ENCODE measurements at places on chromosomes 3 and 15.

DNA sequence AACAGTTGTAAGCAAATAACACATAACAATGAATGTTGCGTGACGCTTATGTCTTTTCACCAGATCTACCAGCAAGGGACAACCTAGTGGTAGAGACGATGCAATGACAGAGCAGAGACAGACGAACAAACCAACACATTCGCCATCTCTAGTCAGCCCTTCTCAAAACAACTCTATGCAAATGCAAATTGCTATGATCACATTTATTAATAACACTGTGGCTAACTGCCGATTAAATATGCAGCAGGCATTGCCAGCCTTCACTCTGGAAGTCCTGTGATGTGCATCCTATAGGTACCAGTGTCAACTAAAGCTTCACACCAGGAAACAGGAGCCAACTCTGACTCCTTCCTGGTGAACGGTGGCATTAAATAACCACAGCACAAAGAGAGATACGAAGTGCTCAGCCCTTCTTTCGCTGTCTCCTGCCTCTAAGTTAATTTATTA lies 94.2 kb downstream of the FOXP1 start:
- no peak for DNase-seq

- no peak for DNase-seq
Measured at GRCh38 chr15:65260968-65261367, 25.7 kb downstream of the PARP16 start.

GRCh38 chr3:13932578-13933295 lies 52.9 kb upstream of the WNT7A start:
- no peak for DNase-seq

DNA sequence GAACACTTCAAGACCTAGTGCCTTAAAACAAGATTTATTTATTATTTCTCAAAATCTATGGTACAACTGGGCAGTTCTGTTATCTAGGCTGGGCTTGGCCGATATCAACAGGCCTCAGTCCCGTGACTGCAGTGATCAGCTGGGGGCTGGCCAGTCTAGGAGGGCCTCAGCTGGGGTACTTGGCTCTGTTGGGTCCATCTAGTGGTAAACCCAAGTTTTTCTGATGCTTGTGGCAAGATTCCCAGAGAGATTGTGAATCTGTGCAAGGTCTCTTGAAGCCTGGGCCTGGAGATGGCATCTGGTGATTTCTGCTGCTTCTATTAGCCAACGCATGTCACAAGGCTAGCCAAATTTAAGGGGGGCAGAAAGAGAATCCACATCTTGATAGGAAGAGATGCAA lies 482.4 kb upstream of the SGO1 start:
- no peak for DNase-seq

DNA sequence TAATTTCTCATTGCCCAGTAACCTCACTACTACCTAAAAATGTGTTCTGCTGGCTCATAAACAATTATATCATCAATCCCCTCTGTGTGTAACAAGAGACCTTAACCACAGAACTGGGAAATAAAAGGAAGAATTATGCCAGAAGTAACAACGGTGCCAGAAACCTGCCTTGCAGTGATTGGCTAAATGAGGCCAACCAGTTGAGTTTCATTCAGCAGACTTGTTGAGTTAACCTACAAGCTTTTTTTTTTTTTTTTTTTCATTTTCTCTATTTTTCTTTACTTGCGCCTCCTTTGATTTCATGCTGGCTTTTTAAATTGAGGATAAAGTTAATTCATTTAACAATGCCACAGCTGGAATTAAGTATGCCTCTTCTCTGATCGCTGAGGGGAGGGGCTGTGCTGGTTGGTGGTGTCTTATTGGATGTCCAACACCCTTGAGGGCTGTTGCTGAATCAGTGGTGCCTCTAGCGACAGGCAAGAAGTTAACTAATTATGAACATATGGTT lies 30.0 kb upstream of the GMNC start:
- no peak for DNase-seq

- no peak for DNase-seq
Measured at GRCh38 chr3:27686642-27687041, 35.5 kb downstream of the EOMES start.

GRCh38 chr15:66820481-66821176 lies 118.6 kb downstream of the SMAD6 start:
- DNase-seq, result no peak
